ENCODE measurements at places on chromosomes 2 and 18.

GRCh38 chr2:119487434-119488244, 36.6 kb downstream of the SCTR start:
- DNase-seq = no peak

GRCh38 chr2:44981714-44982108, 27.5 kb downstream of the SIX2 start:
- peak; percentile 53 for DNase-seq

GRCh38 chr2:84029903-84030575, 429.0 kb downstream of the SUCLG1 start:
- DNase-seq = no peak

- DNase-seq = peak; percentile 78
These were observed 370.8 kb downstream of the OSR1 start for GRCh38 chr2:18987592-18988073.

DNA sequence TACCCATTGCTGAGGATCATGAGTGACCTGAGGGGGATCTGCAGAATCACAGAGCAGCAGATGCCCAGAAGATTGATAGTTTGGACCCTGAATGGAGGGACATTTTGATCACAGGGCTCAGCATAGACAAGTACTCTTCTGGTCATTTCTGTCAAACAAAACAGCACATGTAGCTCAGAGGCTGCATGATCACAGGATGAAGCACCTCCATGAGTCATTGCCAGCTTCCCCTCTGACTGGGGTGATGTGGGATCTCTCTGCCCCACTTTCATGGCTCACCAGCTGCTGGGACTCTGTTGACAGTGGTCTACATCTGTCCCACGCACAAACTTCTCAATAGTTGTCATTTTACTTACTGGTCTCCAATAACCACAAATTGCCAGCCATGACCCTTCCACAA, 264.1 kb downstream of the RPIA start:
- DNase-seq = no peak

DNA sequence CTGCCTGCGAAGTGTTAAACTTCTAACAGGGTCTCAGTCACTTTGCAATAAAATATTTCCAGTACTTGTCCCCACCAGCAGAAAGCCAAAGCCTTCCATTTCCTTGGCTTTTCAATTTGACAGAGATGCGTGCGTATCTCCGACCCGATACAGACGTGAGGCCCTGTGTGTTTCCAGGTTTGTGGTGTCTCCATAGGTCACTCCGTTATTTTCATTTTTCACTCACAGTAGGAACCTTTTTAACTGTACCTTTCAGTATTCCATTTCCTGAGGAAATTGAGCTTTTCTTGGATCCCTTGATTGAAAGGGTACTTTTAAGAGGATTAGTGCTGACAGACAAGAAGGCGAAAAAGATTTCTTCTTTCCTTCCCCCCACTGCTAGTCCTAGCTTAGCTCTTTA, 116.3 kb upstream of the TTN start:
- DNase-seq = no peak

GRCh38 chr2:203586696-203587095, 51.6 kb upstream of the RAPH1 start:
- DNase-seq = no peak

DNA sequence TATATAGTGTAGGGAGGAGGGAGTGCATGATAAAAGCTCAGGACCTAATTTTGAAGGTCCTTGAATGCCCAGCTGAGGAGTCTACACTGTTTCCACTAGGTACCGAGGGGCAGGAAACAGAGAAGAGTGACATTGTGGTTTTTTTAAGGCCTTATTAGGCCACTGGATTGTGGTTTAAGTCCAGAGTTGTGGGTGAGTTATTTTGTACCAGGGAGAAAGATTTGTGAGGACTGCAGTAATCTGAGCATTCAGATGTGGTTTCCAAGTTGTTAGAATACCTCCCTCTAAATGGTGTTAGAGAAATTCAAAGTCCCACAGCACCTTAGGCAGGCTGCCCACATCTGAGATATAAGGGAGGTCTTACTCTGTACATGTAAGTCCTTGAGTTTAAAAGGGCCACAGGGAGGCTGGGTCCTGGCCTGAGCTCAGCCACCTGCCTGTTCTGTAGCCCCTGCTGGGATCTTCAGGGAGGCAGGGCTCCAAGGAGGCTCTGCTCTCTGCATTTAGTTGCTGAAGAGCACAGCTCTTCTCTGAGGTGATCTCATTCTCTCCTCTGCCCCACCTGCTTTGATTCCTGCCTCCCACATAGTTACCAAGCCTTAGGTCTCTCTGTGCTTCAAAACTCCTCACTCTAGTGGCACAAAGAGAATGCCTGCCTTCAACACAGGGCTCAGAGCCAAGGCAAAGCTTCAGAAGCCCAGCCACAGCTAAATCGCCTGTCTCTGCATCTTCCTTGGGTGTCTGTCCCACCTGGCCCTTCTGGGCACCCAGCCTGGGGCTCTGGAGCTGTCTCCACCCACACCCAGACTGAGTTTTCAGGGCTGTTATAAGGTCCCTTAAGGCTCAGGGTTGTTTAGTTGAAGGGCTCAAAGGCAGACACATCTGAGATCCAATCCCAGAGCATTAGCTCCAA, 88.1 kb downstream of the VSNL1 start:
- no peak for DNase-seq

- DNase-seq = no peak
These were observed 34.4 kb upstream of the DLX2 start for GRCh38 chr2:172137109-172137508.

DNA sequence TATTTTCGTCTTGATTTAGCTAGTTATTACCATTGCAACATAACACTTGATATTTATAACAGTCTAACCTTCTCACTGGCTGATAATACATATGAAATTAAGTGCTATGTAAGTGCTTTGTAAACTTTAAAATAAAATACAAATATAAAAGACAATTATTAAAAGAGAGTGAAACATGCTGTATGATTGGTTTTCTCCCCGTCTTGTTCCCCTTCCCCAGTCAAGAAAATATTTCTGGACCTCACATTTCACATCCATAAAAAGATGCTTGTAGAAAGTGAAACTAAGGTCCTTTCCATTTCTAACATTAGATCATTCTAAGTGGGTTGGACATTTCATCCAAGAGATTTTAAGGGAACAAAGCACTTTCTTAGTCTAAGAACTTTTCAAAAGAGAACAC, 310.2 kb upstream of the LRATD1 start:
- no peak for DNase-seq

- no peak for DNase-seq
These were observed 55.2 kb upstream of the MAPRE2 start for GRCh38 chr18:34985963-34986362.

GRCh38 chr2:203500951-203501350, 34.1 kb downstream of the RAPH1 start:
- peak; percentile 71 for DNase-seq

DNA sequence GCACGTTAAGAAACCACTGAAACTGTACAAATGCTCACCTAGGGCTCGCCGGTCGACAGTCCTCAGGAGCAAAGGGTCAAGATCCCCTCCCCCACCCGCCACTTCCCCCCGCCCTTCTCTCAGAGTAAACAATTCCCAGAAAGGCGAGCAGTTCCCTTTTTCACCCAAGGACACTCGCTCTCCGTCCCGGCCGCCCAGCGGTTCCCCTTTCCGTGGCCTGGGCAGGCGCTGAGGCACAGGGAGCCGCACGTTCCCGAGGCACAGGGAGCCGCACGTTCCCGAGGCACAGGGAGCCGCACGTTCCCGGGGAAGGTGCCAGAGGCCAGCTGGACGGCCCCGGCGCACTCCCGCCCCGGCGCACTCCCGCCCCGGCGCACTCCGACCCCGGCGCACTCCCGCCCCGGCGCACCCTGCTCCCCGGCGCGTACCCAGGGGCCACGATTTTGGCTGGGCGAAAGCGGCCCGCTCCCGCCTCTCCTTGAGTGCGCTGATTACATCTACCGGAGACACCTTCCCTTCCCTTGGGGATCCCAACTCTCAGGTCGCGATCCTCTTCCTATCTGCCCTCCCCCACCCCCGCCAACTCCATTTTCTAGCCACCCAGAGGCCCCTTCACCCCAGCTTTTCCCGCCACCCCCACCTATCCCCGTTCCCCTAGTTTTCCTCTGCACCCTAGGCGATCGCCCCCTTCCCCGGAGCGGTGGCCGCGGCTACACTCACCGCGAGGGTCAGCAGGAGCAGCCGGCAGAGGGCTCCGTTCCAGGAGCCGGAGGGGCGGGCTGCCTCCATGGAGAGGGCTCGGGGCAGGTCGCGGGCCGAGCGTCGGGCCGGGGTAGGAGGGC, 817 bp downstream of the DSC2 start:
- DNase-seq = peak; percentile 24

DNA sequence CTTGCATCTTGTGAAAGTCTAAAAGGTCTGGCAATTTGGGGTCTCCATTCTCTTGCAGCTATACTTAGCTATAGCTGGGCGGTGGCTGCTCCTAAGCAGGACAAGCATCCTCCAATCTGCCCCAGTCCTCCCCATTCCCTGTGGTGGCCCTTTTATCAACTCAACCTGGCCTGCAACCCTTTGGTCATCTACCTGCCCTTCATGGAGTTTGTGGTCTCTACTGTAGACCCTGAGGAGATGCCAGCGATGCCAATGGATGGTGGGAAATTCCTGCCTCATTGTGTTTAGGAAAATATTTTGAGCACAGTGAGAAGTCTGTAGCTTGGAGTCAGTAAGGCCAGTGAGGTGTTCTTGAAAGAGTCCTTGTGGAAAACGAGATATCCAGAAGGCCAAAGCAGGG, 143.4 kb downstream of the CAPN13 start:
- DNase-seq = no peak

- DNase-seq = peak; percentile 49
These were observed 149.4 kb downstream of the TNS1 start for GRCh38 chr2:217853301-217853881.

- peak; percentile 63 for DNase-seq
These were observed 470.6 kb upstream of the MEX3C start for GRCh38 chr18:51668101-51668500.

GRCh38 chr18:49966090-49966489, 152.8 kb upstream of the ACAA2 start:
- no peak for DNase-seq

GRCh38 chr18:34120294-34120693, 104.4 kb downstream of the NOL4 start:
- DNase-seq = no peak
